ENCODE measurements at places on chromosomes 5 and 9.

- DNase-seq: no peak
Observed at GRCh38 chr9:91889161-91889911, 60.7 kb downstream of the ROR2 start.

DNA sequence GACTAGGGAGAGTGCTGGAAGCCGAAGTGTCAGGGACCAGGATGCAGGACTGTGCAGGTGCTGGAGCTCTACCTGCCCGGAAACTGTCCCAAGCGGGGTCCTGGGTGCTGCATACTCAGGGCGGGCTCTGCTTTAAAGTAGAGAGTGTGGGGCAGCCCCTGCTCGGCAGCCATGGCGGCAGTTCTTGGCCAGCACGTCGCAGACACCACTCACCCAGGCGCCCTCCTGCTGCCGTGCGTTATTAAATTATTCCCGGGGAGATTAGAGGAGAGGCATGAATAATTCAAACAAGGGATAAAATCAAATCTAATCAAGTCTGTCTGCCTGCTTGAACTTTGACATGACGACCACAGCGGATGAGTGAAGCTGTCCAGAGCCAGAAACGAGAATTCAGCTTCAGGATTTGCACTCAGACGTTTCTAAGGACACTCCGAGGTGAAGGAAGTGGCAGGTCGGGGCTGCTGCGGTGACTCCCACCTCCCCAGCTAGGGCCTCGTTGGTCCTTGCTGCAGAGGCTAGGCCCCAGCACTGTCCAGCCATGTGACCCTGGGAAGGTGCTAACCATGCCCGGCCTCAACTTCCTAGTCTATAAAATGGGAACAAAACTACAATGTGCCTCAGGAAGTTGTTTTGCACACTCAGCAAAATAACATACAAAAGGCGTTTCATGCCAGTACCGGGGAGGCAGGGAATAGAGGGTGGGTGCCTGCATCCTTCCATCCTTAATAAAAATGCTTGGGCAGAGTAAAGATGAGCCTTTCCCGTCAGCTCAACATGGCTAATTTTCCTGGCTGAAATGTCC lies 91.3 kb upstream of the ADAMTS2 start:
- DNase-seq: no peak

DNA sequence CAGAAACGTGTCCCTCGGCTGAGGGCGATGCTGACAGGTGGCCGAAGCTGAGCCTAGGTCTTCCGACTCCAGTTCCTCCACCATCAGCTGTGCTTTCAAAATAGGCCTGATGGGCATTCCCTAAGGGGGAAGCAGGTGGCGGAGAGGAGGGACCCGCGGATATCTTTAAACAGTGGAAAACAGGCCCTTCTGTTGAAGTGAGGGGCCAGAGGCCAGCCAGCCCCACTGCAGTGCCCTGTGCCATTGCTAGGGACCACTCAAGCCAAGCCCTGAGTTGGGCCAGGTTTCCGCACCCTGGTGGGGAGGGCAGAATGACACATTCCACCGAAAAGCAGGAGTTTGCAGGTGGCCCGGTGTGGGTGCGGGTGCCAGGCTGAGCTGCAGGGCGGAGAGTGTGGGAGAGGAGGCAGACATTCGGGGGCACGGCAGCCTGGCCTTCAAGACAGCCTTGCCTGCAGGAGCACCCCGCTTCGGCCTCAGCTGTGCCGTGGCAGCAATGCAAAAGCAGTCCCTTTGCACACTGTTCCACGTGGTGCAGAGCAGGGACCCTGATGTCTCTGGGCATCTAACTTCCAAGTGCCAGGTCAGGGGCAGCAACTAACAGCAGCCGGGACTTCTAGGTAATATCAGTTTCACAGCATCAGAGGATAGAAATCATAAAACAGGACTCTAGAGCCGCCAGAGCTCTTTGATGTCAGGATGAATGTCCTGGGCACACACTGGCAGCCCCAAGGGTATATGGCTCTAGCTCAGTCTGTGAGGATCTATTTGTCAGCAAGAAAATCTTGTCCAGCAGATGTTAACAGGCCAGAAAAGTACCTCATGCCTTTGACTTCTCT lies 17.2 kb downstream of the HNRNPH1 start:
- no peak for DNase-seq

GRCh38 chr5:58357121-58357520 lies 102.8 kb downstream of the PLK2 start:
- DNase-seq: no peak

- peak; percentile 70 for DNase-seq
Observed at GRCh38 chr9:134443174-134444037, 117.2 kb downstream of the RXRA start.

- no peak for DNase-seq
Observed at GRCh38 chr9:75071530-75072122, 16.3 kb downstream of the NMRK1 start.

All from DMS79 (cell line).